ENCODE measurements at places on chromosomes 11 and 22.

DNA sequence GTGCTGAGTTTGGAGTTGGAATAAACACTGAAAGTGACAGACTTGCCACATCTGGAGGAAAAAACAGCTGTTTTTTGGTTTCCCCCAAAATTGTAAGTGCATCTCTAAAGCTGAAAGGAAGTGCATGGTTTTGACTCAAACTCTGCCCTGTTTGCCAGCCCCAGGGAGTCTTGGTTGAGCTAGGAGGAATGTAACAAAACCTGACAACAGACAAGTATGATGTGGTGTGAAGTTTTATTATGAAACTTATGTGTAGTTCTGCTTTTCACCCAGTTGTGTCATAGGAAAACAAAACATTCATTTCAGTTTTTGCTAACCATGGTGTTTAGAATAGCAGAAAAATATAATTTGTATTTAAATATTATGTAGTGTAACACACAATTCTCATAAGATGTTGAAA, 31.7 kb upstream of the PDE3B start:
- DNase-seq = no peak

- DNase-seq = no peak
These were observed 62.9 kb downstream of the SMCO4 start for GRCh38 chr11:93480256-93480655.

GRCh38 chr11:118618991-118619375, 11.6 kb downstream of the PHLDB1 start:
- DNase-seq = no peak

- no peak for DNase-seq
These were observed 44.4 kb downstream of the SVIP start for GRCh38 chr11:22785251-22785650.

DNA sequence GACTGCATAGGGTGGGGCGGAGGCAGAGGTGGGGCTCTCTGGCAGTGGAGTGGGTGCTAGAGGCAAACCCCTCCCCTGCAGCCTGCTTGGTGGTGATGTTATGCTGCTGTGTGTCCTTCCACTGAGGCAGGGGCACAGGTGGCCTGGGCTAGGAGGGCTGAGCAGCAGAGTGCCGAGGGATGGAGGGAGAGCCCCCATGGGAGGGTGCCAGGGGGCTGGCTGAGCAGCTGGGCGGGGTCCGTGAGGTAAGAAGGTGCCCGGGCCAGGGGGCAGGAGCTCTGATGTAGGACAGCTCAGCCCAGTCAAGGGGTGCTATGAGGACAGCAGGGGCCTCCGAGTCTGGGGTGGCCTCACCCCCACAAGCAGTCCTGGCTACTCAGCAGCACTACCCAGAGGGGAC, 4.2 kb downstream of the CLDN5 start:
- DNase-seq = no peak

DNA sequence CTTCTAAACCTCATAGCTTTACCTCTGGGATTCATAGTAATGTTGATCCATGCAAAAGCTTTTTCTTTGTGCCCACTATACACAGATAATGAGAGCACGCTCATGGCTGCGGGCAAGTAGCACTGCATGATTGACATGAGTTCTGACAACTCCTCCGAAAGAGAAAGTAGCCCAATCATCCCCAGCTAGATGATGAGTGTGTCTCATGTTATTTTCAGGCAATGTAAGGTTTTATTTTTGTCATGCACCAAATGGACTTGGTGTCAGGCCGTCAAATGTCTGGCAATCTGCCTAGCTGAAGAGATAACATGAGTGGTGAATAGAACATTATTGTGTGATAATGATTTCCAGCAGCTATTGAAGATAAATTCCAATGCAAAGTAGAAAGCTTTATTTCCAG, 662.6 kb downstream of the NTM start:
- DNase-seq = no peak

DNA sequence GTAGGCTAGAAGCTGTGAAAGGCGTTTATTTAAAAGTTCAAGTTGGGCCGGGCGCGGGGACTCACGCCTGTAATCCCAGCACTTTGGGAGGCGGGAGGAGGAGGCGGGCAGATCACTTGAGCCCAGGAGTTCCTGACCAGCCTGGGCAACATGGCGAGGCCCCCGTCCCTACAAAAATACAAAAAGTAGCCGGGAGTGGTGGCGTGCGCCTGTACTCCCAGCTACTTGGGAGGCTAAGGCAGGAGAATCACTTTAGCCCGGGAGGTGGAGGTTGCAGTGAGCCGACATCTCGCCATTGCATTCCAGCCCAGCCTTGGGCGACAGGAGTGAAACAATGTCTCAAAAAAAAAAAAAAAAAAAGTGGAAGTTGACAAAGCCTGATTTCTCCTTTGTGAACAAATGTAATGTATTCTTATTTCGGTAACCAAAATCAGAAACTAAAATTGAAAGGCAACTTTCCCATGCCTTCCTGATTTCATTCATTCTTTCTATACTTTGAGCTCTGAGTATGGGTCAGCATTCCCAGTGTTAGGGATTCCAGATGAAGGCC, 825 bp downstream of the PTPMT1 start:
- DNase-seq = no peak

All from esophagus squamous epithelium (tissue), 5 donors.